Epithelial cell of umbilical artery (primary cell): ENCODE measurements at places on chromosomes 3 and 15. TPM values are rescaled to one million over a fixed set of nuclear protein-coding genes. Genes with fewer than 3 reads are reported as not detected.

Gene PEX5L
- total RNA-seq = under 0.01 TPM in 2 replicates

Gene PGBD4
- total RNA-seq = 0.65 and 1.4 TPM in 2 replicates

Gene TFRC
- total RNA-seq = 124 and 212 TPM in 2 replicates

Gene TJP1
- 71.6 and 76.0 TPM in 2 replicates for total RNA-seq

Gene SLC4A7
- total RNA-seq = 85.9 and 131 TPM in 2 replicates

Gene KNSTRN
- total RNA-seq = 55.2 and 80.5 TPM in 2 replicates

Gene KCNMB2
- 0.46 TPM in 1 of 2 replicates, not detected in the other for total RNA-seq

Gene GOLGA6L7
- not detected in 2 replicates for total RNA-seq

Gene ROPN1B
- not detected in 2 replicates for total RNA-seq

Gene CPNE9
- not detected in 2 replicates for total RNA-seq

Gene PAK6
- not detected in 2 replicates for total RNA-seq

Gene SCN5A
- 4.9 and 5.2 TPM in 2 replicates for total RNA-seq

Gene CHRNA7
- total RNA-seq = 0.32 and 2.0 TPM in 2 replicates

Gene TRH
- total RNA-seq = not detected in 2 replicates

Gene VGLL4
- 81.5 and 94.1 TPM in 2 replicates for total RNA-seq

Gene ANKRD34C
- total RNA-seq = not detected in 2 replicates

Gene CHD2
- 37.7 and 55.5 TPM in 2 replicates for total RNA-seq

Gene SPINT1
- total RNA-seq = 0.97 and 1.2 TPM in 2 replicates

Gene FBXO40
- under 0.01 TPM in 1 of 2 replicates, not detected in the other for total RNA-seq

Gene CPLX3
- total RNA-seq = not detected in 2 replicates
